ENCODE measurements at places on chromosomes 1 and 21. TPM values are rescaled to one million over a fixed set of nuclear protein-coding genes. Genes with fewer than 3 reads are reported as not detected.

GRCh38 chr1:19432943-19433718, 52.2 kb downstream of the CAPZB start:
- DNase-seq, result no peak
- H3K4me1 ChIP-seq, result peaks cover 89% of the 10 kb centered on the region
- H3K27ac ChIP-seq, result no peak overlapping the region
- H3K27me3 ChIP-seq, result no peaks in the 10 kb centered on the region

DNA sequence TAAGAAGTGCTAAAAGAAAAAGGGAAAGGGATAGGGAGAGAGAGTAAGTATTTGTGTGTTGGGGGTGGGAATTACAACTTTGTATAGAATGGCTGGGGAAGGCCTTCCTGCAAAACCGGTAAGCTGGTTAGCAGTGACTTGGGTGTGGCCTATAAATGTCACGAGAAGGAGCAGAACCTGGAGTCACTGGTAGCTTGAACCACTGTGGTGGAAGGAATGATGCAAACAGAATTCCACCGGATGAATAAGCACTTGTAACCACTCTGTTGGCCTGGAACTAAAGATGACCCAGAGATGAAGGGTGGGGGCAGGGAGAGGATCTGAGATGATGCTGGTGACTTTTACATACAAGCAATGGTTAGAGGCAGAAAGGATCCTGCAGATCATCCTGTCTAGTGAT, 8.9 kb downstream of the XKR8 start:
- H3K4me3 ChIP-seq, result no peak overlapping the region
- no peaks in the 10 kb centered on the region for H3K27me3 ChIP-seq
- H3K36me3 ChIP-seq, result peaks cover 21% of the 10 kb centered on the region
- DNase-seq, result no peak
- no peak overlapping the region for H3K27ac ChIP-seq

DNA sequence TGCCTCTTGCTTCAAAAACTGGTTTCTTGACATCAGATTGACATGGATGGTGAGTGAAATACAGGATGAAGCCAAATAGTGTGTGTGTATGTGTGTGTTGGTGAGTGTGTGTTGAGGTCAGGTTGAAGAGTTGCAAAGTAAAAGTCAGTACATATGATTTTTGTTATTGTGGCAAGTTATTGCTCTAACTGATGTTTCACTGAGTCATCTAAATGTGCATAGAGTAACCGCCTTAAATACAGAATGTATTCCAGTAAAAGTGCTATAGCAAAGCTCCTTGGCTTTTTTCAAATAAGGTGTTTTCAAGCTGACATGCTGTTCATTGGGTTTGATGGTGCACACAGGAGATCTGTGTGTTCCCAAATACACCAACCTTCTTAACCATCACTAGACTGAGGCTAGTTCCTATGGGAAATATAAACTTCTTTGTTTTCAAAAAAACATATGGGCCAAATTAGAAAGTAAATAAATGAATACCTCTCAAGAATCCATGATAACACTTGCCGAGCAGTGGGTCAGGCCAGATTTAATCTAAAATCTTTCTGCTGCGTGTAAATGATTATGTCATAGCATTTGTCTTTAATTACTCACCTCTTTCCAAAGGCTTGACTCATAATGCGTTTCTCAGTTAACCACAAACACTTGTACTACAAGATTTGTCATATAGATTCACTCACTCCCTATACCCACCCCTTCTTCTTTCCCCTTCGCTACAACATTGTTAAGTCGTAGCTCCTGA, 151.1 kb downstream of the LYPLAL1 start:
- no peaks in the 10 kb centered on the region for H3K36me3 ChIP-seq
- no peaks in the 10 kb centered on the region for H3K4me1 ChIP-seq
- H3K4me3 ChIP-seq, result no peak overlapping the region
- no peaks in the 10 kb centered on the region for H3K27me3 ChIP-seq

The EXOSC10 gene
- polyA plus RNA-seq, result 52.2 TPM

The IGSF5 gene
- not detected for polyA plus RNA-seq

DNA sequence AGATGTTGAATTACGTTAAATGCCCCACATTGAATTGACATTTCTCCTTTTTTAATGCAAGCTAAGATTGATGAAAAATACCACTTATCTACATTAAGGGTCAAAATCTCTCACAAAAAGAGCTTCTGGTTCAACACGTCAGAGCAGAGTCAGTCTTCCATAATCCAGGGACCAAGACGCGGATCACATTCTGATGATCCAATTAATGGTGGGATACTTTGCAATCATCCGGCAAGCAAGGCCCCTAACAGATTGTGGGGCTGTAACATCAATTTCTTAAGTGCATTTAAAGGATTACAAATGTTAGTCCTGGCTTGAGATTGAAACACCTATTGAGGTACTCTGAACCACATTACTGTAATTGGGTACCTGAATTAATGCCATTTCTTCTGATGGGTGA, 120.2 kb upstream of the ESRRG start:
- DNase-seq, result no peak
- no peaks in the 10 kb centered on the region for H3K36me3 ChIP-seq
- H3K4me1 ChIP-seq, result no peaks in the 10 kb centered on the region
- no peaks in the 10 kb centered on the region for H3K27me3 ChIP-seq
- no peak overlapping the region for H3K4me3 ChIP-seq

DNA sequence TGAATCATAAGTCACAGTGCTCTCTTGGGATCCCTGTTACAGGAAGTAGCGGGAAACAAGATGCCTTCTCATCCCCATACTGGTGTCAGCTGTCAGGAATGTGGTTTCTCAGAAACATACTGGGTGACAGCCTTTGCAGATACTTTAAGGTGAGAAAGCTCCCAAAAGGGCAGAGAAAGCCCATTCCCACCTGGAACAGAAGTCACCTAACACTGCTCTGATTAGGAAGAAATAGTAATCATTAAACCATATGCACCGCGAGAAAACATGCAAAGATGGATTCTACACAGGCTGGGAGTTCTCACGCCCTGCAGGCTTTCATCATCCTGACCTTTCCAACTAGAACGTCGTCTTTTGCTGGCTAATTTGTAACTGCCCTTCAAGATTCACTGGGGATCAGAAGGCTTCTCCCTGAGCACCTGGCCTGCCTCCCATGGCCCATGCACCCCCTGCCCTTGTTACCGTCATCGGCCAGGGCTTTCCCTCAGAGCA, 46.2 kb upstream of the SLC44A3 start:
- no peak overlapping the region for H3K4me3 ChIP-seq
- no peaks in the 10 kb centered on the region for H3K4me1 ChIP-seq
- no peaks in the 10 kb centered on the region for H3K36me3 ChIP-seq
- no peak overlapping the region for H3K27ac ChIP-seq
- no peak for DNase-seq

The CELA2B gene
- not detected for polyA plus RNA-seq

- H3K4me1 ChIP-seq, result no peaks in the 10 kb centered on the region
- DNase-seq, result no peak
- H3K36me3 ChIP-seq, result no peaks in the 10 kb centered on the region
- H3K27me3 ChIP-seq, result no peaks in the 10 kb centered on the region
- H3K4me3 ChIP-seq, result no peak overlapping the region
- H3K27ac ChIP-seq, result no peak overlapping the region
Measured at GRCh38 chr21:27741736-27742135, 774.8 kb upstream of the ADAMTS5 start.

GRCh38 chr1:66182026-66182425, 351.9 kb upstream of the SGIP1 start:
- DNase-seq, result no peak
- no peak overlapping the region for H3K4me3 ChIP-seq
- H3K27ac ChIP-seq, result no peak overlapping the region
- peaks cover 24% of the 10 kb centered on the region for H3K4me1 ChIP-seq

The SMPDL3B gene
- polyA plus RNA-seq, result not detected

- H3K27me3 ChIP-seq, result no peaks in the 10 kb centered on the region
- no peaks in the 10 kb centered on the region for H3K36me3 ChIP-seq
- H3K27ac ChIP-seq, result no peak overlapping the region
- DNase-seq, result no peak
- no peak overlapping the region for H3K4me3 ChIP-seq
Measured at GRCh38 chr1:112805155-112805853, 90.2 kb upstream of the PPM1J start.

The KRTAP10-3 gene
- polyA plus RNA-seq, result not detected

DNA sequence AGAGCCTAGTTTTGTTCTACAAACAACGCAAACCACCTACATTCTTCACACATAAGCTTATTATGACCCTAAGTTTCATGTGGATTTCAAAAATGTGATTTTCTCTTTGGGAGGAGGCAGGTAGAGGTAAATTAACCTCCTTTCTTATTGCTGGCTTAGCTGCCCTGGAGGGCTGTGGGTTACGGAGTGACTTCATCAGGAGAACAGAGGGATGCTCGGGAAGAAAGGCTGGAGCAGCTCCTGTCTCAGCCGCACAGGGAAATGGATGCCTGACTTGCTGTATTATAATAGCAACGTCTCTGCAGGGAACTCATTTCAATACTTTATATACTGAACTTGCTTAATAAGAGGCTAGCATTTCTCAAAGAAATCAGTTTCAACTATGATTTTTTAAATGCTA, 14.1 kb upstream of the CREG1 start:
- H3K27ac ChIP-seq, result no peak overlapping the region
- H3K27me3 ChIP-seq, result no peaks in the 10 kb centered on the region
- no peak overlapping the region for H3K4me3 ChIP-seq
- H3K4me1 ChIP-seq, result no peaks in the 10 kb centered on the region

The OR2L3 gene
- not detected for polyA plus RNA-seq

DNA sequence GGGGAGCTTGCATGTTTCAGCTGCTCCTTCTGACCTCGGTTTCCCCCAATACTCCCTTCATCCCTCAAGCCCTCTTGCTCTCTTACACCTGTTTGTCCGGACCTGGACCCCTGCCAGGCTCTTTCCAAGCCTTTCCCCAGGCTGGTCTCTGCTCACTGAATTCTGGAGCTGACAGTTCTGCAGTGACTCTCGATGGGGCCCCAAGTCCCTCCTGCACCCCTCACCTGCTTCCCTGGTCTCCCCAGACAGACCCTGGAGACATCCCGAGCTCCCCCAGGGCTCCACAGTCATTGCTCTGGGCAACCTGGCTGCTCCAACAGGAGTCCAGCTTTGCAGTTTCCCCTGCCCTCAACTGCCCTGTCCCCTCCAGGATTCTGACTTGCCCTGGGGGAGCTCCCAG, 198.6 kb downstream of the GRIK3 start:
- H3K36me3 ChIP-seq, result no peaks in the 10 kb centered on the region
- no peak for DNase-seq
- no peak overlapping the region for H3K4me3 ChIP-seq
- no peaks in the 10 kb centered on the region for H3K4me1 ChIP-seq
- H3K27me3 ChIP-seq, result no peaks in the 10 kb centered on the region

- no peaks in the 10 kb centered on the region for H3K4me1 ChIP-seq
- H3K27me3 ChIP-seq, result peaks cover 37% of the 10 kb centered on the region
- DNase-seq, result no peak
- no peak overlapping the region for H3K4me3 ChIP-seq
- no peak overlapping the region for H3K27ac ChIP-seq
Measured at GRCh38 chr1:47452426-47452825, 14.6 kb downstream of the FOXD2 start.

The LCE2C gene
- polyA plus RNA-seq, result not detected

DNA sequence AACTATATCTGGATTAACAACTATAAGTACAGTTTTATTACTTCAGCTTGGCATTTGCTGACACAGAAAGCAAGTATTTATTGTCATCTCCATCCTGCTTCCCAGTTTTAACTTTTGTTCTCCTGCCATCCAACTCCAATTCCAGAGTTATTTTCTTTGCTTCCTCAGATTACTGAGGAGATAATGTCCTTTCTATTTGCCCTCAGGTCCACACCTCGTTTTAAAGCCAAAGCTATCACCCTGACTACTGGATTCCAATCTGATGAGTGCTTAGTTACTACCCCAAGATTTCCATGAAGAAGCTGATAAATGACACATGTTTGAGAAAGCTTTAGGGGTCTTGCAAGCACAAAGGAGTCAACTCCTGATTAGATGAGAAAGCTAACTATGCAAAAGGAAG, 25.2 kb downstream of the ACKR1 start:
- H3K27ac ChIP-seq, result no peak overlapping the region
- no peaks in the 10 kb centered on the region for H3K4me1 ChIP-seq
- H3K27me3 ChIP-seq, result no peaks in the 10 kb centered on the region
- H3K4me3 ChIP-seq, result no peak overlapping the region
- DNase-seq, result no peak

The DIO1 gene
- not detected for polyA plus RNA-seq

DNA sequence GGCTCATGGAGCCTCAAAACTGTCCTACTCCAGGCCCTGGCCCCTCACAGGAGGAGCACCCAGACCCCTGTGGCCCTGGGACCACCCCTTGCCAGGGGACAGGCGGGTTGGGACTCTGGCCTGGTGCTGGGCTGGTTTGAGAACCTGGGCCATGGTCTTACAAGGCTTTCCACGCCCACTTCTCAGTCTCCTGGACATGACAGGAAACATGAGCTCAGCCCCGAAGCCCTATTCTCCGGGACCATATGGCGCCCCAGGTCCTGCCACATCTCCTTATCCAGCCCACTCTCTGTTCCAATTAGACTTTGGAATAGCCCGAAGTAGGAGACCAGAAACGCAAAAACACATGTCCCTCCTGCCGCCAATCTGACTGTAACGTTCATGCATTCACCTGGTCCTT, 47.9 kb downstream of the KCNAB2 start:
- H3K27me3 ChIP-seq, result no peaks in the 10 kb centered on the region
- H3K27ac ChIP-seq, result no peak overlapping the region
- H3K36me3 ChIP-seq, result peaks cover 31% of the 10 kb centered on the region
- H3K4me3 ChIP-seq, result no peak overlapping the region
- H3K4me1 ChIP-seq, result no peaks in the 10 kb centered on the region
- DNase-seq, result no peak

DNA sequence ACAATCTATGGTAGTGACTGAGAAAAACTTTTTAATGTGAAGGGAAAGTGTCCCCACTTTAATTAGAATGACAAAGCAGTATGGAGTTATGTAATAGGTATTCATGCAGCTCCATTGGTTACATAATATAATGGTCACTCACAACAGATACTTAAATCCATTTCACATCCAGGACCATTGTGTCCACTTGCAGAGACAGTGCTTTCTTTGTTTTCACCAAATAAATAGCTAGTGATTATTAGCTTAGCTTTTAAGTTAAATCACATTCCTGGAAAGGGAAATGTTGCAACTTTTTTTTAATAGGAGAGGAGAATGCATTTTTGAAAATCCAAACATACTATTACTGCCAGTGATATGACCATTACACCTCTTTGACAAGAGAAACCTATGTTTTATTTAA, 22.9 kb downstream of the RGL1 start:
- no peaks in the 10 kb centered on the region for H3K4me1 ChIP-seq
- DNase-seq, result no peak
- no peaks in the 10 kb centered on the region for H3K36me3 ChIP-seq
- no peaks in the 10 kb centered on the region for H3K27me3 ChIP-seq
- H3K4me3 ChIP-seq, result no peak overlapping the region
- no peak overlapping the region for H3K27ac ChIP-seq

GRCh38 chr1:169472738-169473137, 13.0 kb downstream of the SLC19A2 start:
- H3K36me3 ChIP-seq, result no peaks in the 10 kb centered on the region
- H3K4me3 ChIP-seq, result no peak overlapping the region
- H3K27ac ChIP-seq, result no peak overlapping the region
- H3K4me1 ChIP-seq, result no peaks in the 10 kb centered on the region
- DNase-seq, result no peak

Data from CD4-positive, alpha-beta memory T cell (primary cell).